ENCODE measurements at places on chromosomes 4 and X.

GRCh38 chr4:1460967-1461868 lies 55.0 kb upstream of the NKX1-1 start:
- no peak for DNase-seq

DNA sequence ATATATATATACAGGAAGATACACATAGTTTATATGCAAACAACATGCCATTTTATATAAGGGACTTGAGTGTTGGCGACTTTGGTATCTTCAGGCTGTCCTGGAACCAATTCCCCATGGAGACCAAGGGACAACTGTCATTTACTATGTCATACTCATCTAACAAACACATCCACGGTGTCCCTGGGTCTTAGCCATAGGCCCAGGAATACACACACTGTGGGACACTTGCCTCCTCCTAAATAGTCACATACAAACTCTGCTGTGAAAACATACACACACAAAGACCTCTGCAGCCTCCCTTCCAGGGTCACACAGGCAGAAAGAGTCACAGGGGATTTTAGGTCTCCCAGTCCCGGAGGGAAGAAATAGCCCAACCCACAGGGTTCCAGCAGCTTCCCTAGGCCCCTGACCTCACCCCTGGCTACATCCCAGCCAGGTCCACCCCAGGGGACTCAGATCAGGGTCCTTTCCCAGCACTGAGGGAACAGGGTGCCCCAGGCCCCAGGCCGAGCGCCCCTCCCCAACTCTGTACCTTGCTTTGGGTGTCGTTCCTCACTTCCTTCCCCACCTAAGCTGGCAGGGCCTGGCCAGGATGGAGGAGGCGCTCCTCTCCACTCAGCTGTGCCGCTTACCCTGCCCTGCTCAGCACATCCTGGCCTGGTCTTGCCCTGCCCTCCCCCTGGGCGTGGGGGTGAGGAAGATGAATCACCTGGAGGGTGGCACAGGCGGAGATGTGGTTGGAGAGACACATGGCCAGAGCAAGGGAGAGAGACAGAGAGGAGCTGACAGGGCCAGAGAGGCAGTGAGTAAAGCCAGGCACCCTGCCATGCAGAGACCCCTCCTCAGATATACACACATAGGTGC lies 21.8 kb downstream of the FGD1 start:
- no peak for DNase-seq

DNA sequence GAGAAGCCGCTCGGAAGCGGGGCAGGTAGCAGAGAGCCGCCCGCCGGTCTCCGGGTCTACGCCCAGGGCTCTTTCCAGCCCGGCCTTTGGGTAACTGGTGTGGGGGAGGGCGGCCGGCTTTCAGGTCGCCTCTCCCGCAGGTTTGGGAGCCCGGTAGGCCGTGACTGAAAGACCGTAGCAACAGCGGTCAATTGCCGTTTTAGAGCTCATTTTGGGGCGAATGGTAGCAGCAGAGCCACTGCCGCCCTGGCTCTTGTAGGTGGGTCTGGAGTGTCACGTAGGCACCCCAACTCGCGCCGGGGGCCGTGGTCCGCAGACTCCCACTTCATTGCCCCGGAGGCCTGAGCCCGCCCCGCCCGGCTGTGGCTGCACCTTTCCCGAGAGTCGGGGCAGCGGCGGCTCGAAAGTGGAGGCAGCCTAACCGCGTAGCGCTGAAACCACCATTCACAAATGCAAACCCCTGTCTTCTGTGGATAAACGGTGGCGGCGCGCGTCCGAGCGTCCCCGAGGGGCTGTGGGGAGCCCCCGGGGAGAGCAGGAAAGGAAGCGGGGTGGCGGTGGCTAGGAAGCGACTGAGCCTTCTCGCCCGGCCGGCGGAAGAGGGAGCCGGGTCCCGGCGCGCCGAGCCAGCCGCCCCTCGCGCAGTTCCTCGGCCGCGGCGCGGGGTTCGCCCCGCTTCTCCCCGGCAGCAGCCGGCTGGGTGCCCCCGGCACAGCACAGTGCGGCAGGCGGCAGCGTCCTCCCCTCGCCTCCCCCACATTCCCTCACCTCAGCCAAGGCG lies 2185.1 kb upstream of the TENM3 start:
- DNase-seq: no peak

DNA sequence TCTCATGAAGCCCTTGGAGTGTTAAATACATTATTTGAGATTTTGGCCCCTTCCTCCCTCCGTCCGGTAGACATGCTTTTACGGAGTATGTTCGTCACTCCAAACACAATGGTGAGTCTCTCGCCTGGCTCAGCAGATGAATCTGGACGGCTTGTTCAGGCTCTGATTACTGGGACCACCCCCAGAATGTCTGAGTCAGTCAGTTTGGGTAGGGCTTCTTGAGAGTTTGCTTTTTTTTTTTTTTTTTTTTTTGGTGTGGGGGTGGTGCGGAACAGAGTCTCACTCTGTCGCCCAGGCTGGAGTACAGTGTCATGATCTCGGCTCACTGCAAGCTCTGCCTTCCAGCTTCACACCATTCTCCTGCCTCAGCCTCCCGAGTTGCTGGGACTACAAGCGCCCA lies 62.4 kb upstream of the MSANTD1 start:
- no peak for DNase-seq

DNA sequence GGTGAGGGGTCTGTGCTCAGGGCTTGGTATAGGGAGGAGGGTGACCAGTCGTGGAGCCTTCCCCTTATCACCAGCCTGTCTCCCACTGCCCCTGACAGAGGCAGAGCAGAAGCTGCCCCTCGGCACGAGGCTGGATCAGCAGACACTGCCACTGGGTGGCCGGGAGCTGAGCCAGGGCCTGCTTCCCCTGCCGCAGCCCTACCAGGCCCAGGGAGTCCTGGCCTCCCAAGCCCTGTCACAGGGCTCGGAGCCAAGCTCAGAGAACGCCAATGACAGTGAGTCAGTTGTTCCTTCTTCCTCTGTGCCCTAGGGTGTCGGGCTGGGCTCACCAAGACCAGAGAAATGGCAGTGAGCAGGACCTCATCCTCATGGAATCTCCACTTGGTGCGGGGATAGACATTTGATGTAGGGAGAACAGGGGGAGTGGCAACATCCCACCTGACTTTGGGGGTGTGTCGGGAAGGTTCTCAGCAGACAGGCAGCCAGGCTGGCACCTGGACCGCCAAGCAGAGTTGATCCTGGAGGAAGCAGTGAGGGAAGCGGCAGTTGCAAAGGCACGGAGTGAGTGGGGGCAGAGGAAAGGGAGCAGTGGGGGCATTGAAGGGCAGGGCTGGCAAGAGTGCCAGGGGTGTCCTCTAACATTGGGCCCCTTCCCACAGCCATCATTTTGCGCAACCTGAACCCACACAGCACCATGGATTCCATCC lies 14.3 kb upstream of the UBA1 start:
- no peak for DNase-seq

GRCh38 chrX:12753366-12753765 lies 37.8 kb upstream of the PRPS2 start:
- DNase-seq: no peak

DNA sequence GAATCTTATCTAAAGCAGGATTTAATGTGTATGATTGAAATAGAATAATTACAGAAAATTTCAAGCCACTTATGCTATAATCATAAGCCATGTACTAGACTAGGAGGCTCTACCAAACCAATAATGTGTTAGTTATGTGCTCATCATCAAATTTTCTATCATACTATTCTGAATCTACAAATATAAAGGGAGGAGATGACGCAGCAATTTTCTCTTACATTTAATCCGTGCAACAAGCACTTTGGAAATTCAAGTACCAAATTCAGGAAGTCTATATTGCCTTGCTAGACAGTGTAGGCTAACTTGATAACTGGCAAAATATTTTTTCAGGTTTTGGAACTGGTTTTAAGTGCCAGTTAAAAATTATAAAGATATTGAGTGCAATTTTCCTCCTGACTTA lies 283.5 kb downstream of the C4orf33 start:
- no peak for DNase-seq

GRCh38 chr4:11469650-11470437 lies 41.1 kb upstream of the HS3ST1 start:
- no peak for DNase-seq

GRCh38 chrX:68596871-68597270 lies 50.6 kb upstream of the STARD8 start:
- no peak for DNase-seq

GRCh38 chr4:8370835-8371595 lies 69.5 kb downstream of the ACOX3 start:
- no peak for DNase-seq

GRCh38 chrX:40663078-40663740 lies 15.8 kb upstream of the CXorf38 start:
- DNase-seq: no peak

DNA sequence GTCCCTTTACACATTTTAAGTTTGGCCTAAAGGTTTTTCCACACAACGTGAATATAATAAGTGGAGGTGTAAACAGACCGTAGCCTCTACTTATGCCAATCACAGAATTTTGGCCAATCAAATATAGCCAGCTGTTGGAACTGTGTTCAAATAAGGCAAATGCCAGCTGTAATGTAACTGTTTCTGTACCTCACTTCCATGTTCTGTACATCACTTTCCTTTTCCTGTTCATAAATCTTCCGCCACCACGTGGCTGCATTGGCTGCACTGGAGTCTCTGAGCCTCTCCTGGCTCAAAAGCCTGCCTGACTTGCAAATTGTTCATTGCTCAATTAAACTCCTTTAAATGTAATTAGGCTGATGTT lies 105.1 kb upstream of the SMIM31 start:
- no peak for DNase-seq

DNA sequence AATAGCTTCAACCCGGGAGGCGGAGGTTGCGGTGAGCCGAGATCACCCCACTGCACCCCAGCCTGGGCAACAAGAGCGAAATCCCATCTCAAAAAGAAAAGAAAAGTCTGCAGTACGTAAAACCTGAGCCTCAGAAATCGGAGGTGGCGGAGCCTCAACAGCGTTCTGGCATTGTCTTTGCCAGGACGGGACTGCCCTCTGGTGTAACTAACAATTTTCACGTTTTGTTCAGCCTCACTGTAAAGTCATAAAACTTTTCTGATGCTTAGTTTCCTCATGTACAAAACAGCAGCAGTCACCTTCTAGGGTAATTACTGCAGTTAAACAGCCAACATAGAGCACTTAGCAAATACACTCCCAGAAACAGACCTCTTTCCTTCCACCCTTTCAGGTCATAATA lies 121.7 kb downstream of the RBM47 start:
- DNase-seq: no peak

GRCh38 chr4:74473155-74473811 lies 28.3 kb downstream of the AREG start:
- no peak for DNase-seq

DNA sequence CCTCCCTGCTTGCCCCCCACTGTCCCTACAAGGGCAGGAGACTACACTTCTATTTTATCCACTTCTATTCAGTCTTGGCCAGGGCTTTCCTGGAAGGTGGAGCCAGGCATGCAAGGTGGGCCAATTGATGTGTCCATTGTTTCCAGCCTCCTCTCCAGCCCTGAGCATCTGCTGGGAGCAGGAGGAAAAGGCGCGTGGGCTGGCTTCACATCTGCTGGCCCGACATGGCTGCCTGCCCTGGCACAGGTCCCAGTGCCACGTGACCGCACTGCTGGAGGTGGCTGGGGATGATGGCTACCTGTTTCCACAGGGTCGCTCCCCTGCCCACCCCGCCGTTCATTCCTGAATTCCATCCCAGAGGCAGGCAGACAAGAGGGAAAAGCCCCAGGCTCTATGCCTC lies 247.7 kb downstream of the AFAP1 start:
- no peak for DNase-seq

GRCh38 chrX:134743091-134743490 lies 84.8 kb upstream of the PLAC1 start:
- no peak for DNase-seq

DNA sequence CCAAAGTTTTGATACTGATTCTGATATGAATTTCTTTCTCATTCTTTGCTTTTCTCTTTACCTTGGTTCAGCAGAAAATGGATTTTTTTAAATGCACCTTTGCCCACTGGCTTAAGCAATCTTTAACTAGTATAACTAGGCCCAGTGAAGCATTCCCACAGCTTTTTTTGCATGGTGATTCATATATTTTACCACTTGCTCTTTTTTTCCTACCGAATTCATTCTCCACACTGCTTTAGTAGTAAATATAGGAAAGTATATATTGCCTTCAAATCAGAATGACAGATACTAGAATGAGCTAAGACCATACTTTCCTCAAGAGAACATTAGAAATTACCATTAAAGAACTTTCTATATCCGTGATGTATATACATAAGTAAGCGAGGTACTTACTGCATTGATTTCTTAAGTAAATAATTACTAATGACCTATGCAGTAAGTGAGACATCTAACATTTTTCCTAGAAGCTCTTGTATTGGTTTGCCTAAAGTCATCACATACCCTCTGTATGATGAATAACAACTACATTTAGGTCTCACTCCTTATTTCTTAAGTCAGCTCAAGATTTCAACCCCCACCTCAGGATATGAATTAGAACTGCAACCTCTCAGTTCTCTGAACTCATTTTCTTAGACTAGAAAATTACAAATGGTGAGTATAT lies 44.2 kb downstream of the SLC4A4 start:
- no peak for DNase-seq

DNA sequence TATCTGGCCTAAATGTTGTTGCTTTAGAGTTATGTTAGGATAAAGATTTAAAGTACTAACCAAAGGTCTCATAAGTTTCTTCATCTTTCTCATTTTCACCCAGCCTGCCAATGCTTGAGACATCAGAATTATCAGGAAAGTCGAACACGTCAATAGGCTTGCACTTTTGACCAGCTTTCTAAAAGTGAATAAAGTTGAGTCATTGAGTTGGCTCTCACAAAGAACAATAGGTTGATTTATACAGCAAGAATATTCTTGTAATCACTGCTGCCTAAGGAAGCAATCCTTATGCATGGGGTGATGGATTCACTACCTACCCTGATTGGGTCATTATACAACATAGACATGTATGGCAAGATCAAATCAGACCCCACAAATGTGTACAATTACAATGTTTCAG lies 5.0 kb downstream of the CENPU start:
- no peak for DNase-seq

DNA sequence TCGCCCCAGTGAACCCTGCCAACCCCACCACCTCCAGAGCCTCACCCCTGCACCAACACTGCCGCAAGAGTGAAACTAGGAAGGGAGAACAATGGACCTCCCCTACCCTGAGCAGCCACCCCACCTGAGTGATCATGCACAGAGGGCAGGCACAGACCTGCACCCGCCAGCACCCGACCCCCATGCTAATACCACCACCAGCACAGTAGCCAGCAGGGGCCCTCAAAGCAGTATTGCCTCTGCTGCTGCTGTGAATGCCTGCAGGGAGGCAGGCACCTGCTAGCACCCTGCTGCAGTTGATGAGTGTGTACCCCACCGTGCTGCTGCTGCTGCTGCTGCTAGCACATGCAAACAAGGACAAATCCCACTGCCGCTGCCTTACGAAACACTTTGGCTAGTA lies 100.1 kb downstream of the RAB28 start:
- DNase-seq: no peak

DNA sequence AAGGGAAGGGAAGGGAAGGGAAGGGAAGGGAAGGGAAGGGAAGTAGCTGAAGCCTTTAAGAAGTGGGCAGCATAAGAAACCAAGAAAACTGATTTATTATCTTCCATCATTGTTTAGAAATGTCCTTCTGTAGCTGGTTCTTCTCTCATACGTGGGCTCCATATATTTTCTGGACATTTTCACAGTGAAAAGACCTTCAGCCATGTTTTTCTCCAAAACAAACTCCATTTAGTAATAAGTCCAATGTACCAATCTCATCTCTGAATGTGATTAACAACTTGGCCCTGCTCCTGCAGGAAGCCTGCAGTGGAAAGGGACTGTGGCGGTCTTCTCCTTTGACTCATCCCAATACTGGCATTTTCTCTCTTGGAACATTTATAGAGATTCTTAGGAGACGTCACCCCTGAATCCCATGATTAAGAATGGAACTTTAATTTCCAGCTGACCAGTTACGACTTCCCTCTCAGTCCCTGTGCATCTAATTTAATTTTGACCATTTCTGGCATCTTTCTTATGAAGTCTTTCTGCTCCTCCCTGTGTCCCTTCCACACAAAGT lies 96.6 kb upstream of the GUCY1A1 start:
- no peak for DNase-seq

Measured in stimulated activated CD4-positive, alpha-beta T cell treated with anti-CD3 and anti-CD28 coated beads, TNF-alpha, amount 100 ng/mL, for 1 hour (primary cell).